ENCODE measurements at places on chromosomes 3 and 15. TPM values are rescaled to one million over a fixed set of nuclear protein-coding genes. Genes with fewer than 3 reads are reported as not detected.

DNA sequence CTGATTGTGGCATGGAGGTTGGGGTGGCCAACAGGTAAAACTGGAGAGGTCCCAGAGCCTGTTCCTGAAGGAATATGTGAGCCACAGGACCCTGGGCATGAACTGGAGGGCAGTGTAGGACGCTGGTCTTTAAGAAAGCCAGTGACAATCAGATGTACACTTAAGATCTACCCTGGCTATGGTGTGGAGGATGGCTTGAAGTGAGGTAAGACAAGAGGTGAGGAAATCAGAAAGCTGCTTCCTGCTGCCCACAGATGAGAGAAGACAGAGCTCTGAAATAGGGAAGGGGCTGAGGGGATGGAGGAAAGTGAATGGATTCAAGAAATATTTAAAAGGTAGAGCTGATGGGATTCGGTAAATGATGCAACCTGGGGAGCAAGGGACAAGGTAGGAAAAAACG is 22.7 kb upstream of the KLHL6 start:
- no peak for ATAC-seq

RBP2 gene
- total RNA-seq, result not detected

CXCR6 gene
- total RNA-seq, result 0.28 TPM

PARP15 gene
- 0.56 TPM for total RNA-seq

ALCAM gene
- 4.7 TPM for total RNA-seq

TM4SF1 gene
- 125 TPM for total RNA-seq

RPS27L gene
- total RNA-seq, result 54.4 TPM

GRCh38 chr3:101838691-101839090 is 10.6 kb upstream of the NFKBIZ start:
- no peak for ATAC-seq

DNA sequence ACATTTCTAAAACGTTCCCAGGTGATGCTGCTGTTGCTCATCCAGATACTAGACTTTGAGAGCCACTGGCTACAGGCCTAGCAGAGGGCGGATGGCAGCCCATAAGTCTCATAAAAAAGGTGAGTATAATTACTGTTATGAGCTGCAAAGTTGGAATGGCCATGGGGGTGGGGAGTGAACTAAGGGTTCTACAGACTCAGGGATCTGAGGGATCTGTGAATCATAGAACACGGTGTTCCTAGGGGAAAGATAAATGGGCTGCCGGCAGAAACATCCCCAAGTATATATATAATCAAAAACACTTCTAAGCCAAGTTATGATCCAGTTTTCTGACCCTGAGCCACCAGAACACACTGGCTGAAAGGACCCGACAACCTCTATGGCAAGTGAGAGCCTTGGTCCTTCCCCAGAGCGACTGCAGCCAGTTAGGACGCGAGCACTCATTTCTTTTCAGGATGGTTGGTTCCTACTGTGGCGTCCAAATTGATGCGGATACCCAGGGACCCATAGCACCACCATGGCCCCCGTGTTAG is 7.9 kb upstream of the SYNM start:
- ATAC-seq, result no peak

DNA sequence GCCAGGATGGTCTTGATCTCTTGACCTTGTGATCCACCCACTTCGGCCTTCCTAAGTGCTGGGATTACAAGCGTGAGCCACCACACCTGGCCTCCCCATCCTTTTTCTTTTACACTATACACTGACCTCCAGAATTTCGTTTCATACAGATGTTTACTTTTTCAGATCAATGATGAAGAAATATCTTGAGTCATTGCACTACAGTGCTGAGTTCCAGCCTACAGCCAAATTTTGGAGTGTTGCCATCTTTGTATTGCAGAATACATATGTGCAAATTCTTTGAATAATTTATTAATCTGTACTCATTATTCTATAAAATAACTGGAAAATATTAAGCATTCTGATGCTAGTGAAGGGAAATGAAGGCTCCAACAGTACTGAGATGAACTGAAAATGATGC is 12.5 kb downstream of the ZPLD1 start:
- ATAC-seq, result no peak

GRCh38 chr3:69692761-69693160 is 46.5 kb upstream of the MITF start:
- no peak for ATAC-seq

MIX23 gene
- total RNA-seq, result 43.3 TPM

DNA sequence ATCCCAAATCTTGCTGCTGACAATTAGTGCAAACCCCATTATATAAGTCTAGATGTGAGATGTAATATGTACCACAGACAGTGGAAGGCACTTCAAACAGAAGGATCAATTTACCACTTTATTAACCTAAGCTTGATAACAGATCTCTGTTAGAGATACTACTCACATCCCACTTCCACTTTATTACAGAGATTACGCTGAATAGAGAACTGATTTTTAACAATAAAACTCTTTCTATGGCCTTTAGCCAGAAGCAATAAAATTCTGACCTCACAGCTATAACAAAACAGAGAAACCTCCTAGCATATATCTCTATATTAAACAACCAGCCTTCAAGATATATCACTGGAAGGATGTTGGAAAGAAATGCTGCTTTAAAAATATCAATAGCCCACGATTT is 517.7 kb downstream of the MAGI1 start:
- no peak for ATAC-seq

CSTA gene
- 2,321 TPM for total RNA-seq

ZPLD1 gene
- not detected for total RNA-seq

- ATAC-seq, result peak; percentile 5
Measured at GRCh38 chr3:88149101-88149508, 654 bp upstream of the C3orf38 start.

DNA sequence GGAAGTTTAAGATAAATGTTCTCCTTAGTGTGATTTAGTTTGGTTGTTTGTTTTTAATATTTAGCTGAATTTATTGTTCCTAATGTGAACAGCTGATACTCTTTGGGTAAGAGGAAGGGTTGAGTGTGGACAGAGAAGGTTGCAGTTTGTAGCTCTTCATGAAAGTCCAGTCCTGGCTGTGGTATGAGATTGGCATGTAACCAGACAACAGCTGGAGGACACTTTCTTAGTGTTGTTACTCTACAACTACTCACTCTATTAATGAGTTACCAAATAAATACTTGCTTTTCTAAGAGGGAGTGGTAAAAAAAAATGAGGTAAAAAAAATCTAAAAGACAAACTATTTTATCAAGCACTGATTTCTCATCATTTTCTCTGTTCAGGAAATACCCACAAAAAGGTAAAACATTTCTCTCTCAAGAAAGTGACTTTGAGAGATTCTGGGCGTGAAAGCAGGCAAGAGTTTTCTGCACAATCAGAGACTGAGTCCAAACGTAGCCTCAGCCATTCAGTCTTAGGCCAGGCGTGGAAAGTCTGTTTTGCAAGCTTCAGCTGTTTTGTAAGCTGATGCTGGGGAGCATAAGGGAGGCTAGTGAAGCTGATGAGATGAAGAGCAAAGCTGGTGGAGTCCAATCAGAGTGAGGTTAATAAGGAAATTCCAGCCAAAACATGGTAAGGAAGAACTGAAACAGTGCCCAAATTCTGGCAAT is 138.5 kb upstream of the ARPP21 start:
- no peak for ATAC-seq

RTP1 gene
- not detected for total RNA-seq

ITGB5 gene
- 83.0 TPM for total RNA-seq

DNA sequence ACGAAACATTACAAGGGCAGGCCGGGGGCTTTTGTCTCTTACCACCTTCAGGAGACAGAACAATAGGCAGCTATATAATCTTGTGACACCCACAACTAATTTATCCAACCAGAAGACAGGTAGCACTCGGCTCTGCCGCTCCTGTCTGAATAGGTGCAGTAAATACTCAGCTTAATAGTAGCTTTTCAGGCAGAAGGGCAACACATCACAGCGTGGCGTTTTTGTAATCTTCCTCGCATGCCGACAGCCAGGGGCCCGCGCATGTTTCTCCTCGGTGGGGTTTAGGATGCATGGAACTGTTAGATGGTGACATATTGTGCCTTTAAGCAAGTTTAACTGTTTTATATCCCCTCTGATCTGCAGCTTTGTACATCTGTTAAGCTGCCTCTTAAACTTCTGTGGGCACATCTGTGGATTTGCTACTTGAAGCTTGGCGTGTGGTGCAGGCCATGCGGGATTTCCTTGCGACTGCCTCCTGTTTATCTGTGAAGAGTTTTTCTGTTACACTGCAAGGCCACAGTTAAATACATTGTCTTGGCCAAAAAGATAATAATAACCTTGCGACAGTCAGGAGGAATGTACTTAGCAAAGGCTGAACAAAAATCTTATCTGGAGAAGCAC is 123.2 kb upstream of the BNIP2 start:
- no peak for ATAC-seq

- ATAC-seq, result no peak
Measured at GRCh38 chr3:72060447-72061034, 275.6 kb upstream of the PROK2 start.

CCRL2 gene
- total RNA-seq, result 0.24 TPM

GRCh38 chr15:70424937-70425411 is 327.3 kb upstream of the TLE3 start:
- ATAC-seq, result no peak

GRCh38 chr3:43496740-43497375 is 125.0 kb downstream of the ANO10 start:
- ATAC-seq, result no peak

GRCh38 chr3:40681658-40682055 is 156.9 kb downstream of the ZNF621 start:
- peak; percentile 36 for ATAC-seq

- ATAC-seq, result peak; percentile 29
Measured at GRCh38 chr15:66390678-66391077, 4.0 kb downstream of the MAP2K1 start.

DNA sequence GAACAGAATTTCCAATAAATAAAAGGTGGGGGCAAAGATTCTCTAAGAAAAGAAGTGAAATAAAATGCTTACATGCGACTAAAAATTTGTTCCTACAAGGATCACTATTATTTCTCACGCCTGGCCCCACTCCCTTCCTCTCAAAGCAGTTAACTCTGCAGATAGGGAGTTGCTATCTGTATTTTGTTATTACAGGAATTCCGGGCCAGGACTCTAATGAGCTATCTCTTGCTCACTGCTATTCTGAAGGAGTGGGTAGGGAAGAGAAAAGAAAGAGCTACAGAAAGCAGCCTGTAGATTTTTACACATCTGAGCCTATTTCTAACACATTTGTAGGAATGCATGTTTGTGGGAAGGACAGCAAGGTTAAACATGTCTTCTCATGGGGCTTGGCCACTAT is 140.4 kb downstream of the PCCB start:
- no peak for ATAC-seq

TM2D3 gene
- 16.8 TPM for total RNA-seq

DNA sequence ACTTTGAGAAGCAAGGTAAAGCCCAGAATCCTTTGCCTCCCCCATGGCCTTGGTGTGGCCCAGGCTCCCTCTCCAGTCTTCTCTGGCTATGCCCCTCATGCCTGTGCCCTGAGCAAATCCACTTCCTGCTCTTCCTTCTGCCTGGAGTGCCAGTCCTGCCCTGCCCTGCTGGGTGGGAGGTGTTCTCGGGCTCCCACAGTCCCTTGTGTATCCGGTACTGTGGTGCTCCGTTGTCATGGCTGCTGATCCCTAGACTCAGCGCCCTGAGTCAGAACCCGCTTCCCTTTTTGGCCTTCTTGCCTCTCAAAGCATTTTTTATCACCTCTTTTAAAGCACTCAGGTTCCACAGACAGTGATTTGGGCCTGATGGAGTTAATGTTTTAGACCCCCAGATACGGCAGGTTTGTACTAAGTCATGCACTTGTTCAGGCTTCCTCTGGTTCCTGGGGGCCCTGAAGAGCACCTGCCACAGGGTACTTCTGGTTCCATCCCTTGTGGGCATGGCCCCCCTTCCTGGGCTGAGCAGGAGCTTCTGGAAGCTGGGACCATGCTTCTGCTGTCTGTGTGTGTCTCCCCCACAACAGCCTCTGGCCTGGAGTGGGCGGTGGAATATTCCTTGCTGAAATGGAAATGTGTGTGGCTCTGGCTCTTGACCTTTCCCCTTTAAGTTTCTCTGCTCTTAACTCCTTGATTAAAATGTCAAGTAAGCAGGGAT is 29.6 kb upstream of the ADAMTS7 start:
- ATAC-seq, result peak; percentile 79

Data from esophagus mucosa (tissue), 1 donor.